Femur (tissue), 1 donor: ENCODE measurements at places on chromosomes 13 and 19.

DNA sequence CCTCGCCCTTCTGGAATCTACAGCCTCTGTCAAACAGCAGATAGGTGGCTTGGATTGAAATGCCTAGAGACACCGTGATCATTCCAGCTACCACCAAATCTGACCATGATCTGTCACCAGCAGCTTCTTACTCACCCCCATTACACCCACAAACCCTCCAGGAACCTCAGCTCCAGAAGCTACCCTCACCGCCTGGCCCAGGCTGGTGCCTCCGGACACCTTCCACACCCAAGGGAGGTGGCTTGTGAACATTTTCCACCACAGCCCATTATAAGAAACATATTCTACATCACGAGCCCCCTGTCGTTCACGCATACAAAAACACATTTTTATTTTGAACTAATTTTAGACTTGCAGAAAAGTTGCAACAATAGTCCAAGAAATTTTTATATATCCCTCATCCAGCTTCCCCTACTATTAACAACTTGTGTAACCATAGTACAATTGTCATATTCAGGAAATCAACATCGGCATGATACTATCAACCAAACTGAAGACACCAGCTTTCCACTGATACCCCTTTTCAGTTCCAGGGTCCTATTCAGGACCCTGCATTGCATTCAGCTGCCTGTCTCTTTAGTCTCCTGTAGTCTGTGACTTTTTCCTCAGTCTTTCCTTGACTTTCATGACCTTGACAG lies 15.4 kb upstream of the UBE2L5 start:
- no peak for DNase-seq

GRCh38 chr19:38079926-38080380 lies 144.1 kb downstream of the DPF1 start:
- no peak for DNase-seq

DNA sequence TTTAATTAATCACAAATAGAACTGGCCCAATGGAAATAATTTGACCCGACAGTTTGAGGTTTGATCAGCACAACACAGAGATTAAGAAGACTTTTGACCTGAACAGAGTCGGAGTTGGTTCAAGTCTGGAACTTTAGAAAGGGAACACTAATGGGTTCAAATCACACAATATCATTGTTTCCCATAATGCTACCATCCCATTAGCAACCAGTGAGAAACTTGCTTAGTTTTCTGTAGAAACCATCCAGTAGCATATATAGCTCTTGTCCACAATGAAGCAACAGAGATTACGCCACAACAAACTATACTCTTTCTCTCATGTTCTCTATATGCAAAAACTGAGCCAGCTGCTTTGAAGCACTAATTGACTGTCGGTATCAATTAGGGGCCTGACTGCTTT lies 376.9 kb upstream of the SPRY2 start:
- no peak for DNase-seq

- DNase-seq, result peak; percentile 27
Measured at GRCh38 chr19:12794971-12795381, 3.7 kb downstream of the JUNB start.

DNA sequence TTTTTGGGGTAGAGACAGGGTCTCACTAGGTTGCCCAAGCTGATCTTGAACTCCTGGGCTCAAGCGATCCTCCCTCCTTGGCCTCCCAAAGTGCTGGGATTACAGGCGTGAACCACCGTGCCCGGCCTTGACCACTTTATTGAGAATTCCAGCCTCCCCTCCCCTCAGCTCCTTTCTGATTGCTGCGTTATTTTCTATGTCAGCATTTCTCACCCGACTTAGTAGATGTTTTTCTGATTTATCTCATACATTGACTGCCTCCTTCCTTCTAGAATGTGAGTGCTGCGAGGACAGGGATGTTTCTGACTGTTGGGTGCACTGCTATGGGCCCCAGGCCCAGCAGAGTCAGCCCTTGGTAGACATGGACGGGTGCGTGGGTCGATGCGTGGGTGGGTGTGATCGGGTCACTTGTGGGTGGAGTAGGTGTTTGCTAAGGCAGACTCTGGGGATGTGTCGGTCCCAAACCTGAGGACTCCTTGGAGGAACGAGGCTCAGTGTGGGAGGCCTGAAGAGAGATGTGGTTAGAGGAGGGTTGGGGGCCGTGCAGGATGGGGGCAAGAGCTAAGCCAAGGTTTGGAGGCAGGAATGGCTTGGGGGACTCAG lies 34.2 kb upstream of the NCCRP1 start:
- DNase-seq, result no peak

GRCh38 chr13:110128546-110128945 lies 178.4 kb downstream of the COL4A1 start:
- DNase-seq, result no peak

DNA sequence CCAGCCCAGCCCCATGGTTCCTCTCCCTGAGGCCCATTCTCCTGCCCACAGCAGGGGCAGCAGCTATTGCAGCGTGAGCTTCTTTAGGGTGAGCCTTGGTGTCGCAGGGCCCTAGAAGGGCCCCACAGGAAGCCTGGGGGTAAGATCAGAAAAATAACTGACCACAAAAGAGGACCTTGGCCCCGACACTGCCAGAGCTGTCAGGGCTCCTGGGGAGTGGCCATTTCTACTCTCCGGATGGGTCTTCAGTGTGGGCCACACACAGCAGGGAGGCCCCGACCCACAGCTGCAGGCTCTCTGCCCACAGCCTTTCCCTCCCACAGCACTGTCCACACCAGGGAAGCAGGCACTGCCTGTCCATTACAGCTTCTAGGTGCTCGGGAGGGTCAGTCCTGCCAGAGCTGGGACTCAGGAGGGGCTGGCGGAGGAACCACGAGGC lies 3.5 kb upstream of the SIGLEC8 start:
- DNase-seq, result peak; percentile 40

GRCh38 chr19:29761575-29762232 lies 46.6 kb upstream of the C19orf12 start:
- no peak for DNase-seq

GRCh38 chr19:40908976-40909375 lies 26.9 kb upstream of the CYP2A7 start:
- DNase-seq, result no peak

DNA sequence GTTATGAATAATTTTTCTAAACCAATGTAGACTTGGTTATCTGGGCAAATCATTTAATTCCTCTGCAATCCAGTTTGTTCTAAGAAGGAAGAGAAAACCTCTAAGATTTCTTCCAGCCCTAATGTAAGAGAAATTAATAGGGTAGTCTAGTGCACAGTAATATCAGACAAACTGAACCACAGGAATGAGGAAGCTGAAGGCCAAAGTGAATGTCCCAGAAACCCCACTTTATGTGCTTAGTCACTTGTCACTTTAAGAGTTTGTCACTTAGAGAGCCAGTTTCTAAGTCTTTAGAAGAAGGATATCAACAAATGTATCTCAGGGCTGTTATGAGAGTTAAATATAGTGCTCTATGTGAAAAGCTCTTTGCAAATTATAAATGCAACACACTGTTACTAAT lies 750.6 kb downstream of the DIAPH3 start:
- no peak for DNase-seq

- DNase-seq, result no peak
Measured at GRCh38 chr19:5093948-5094718, 125.2 kb downstream of the KDM4B start.

DNA sequence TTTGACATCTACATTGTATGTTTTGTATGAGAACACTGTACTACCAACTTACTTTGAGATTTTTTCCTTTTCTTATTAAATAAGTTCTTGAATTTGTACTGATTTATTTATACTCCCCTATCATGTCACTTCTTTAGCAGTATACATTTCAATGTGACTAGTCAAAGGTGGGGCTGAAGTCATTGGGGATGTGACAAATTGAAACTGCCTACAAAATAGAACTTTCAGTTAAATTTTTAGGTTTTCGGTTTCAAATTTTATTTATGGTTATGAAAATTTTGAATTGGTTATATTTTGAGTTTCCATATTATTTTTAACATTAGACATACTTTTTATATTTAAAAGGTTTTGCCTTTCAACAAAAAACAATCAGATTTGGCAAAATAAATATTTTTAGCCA lies 221.6 kb downstream of the NBEA start:
- DNase-seq, result no peak

DNA sequence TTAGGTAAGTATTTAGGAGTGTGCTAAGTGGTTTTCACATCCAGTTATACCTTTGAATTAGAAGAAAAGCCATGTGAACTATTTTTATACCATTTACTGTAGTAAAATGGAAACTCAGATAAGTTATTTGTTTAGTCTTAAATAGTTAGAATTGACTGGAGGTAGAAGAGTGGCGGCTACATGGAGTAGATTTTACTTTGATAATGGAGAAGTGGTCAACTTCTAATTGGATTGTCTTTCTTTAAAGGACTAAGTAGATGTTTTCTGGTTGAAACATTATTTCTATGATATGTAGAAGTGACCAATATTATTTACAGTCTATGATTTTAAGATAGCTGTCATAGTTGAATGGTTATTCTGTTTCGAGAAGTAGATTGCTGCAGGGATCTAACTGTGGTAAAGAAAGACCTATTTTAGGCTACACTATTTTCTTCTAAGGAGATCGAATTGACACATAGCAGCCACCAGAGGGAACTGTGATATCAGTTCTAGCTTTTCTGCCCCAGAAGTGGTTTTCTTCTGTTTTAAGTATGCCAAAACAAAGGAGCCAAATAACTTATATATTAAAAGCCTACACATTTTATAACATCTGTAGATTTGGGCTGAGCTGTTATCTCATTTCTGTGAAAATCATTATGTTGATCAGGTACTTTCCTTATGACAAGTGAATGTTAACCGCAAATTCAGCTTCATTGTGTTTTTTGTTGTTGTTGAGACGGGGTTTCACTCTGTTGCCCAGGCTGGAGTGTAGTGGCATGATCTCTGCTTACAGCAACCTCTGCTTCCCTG lies 26.1 kb downstream of the ZMYM2 start:
- no peak for DNase-seq
